ENCODE measurements at places on chromosomes 2 and 18. TPM values are rescaled to one million over a fixed set of nuclear protein-coding genes. Genes with fewer than 3 reads are reported as not detected.

DNAH6 gene
- polyA plus RNA-seq = 5.0 TPM

SULT6B1 gene
- not detected for polyA plus RNA-seq

SSB gene
- 133 TPM for polyA plus RNA-seq

GPAT2 gene
- 0.38 TPM for polyA plus RNA-seq

EPHA4 gene
- 2.9 TPM for polyA plus RNA-seq

PXDN gene
- 63.0 TPM for polyA plus RNA-seq

TSHZ1 gene
- polyA plus RNA-seq = 7.7 TPM

C2orf80 gene
- polyA plus RNA-seq = not detected

PTPRN gene
- polyA plus RNA-seq = not detected

CYTIP gene
- 1.00 TPM for polyA plus RNA-seq

SULT1C2 gene
- polyA plus RNA-seq = not detected

CD28 gene
- 4.0 TPM for polyA plus RNA-seq
